ENCODE measurements at places on chromosomes 16 and 17.

GRCh38 chr17:32461853-32462617 is 17.7 kb downstream of the PSMD11 start:
- DNase-seq: no peak

- no peak for DNase-seq
Observed at GRCh38 chr16:2194166-2194834, 2.1 kb downstream of the CASKIN1 start.

GRCh38 chr17:15194859-15195277 is 70.3 kb downstream of the PMP22 start:
- DNase-seq: no peak

DNA sequence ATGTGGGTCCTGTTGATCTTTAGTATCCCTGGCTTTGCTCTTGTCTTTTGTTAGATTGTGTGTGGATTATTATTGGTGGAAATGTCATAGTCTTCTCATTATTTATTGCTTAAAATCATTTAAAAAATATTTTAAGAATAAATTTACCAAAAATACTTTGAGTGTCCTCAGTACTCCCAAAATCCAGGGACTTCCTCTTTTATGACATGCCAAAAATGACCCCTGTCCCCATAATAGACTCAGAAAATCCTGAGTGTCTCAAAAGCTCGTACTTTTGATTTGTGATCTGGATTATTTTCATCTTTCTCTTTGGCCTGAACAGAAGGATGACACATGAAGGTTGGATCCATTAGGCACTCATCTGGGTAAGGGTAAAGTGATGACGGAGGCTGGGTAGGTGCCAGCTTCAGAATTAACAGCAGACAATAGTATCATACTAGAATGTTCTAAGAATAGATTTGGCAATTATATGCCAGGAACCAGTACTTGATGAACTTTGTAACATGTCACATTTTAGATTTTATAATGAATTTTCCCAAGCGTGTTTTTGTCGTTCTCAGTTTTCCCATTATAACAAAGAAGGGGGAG is 602.2 kb upstream of the CDH8 start:
- no peak for DNase-seq

DNA sequence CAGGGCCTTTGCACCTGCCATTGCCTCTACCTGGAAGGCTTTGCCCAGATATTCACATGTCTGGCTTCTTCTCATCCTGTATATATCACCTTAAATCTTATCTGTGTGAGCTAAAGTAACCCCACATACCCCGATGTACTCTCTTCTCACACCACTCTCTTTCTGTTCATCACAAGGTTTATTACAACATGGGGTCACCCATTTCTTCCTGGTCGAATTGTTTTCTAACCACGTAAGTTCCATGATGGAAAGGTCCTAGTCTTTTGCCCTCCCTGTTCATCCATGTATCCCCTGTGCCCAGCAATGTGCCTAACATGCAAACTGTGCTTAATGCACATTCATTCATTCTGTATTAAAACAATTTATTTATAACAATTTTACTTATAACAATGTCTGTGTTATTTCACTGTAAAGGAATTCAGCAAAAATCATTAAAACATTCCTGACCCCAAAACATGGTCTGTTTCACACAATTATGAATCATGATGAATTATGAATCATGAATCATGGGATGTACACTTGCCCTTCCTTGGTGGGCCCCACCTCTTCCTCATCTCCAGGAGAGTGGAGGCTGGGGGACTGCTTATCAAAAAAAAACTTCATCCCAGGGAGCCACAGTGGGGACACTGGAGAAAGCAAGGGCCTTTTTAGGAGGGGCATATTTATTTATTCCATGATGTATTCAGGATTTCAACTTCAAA is 336.4 kb downstream of the GRIN2A start:
- no peak for DNase-seq

DNA sequence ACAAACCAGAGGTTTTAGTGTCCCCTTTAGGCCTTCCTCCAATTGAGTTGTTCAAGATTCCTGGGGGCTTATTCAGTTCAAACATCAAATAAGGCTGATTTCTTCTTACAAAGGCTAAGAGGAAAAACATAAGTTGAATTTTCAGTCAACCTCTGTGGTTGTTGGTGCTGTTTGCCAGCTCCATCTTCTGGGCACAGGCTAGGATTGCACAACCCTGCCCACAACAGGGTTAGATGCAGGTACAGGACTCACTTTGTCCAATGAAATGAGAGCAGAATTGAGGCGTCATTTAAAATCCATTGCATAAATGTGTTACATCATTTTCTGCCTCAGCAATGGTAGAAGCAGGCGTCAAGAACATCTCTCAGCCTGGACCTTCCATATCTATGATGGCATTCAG is 173.3 kb downstream of the PMP22 start:
- no peak for DNase-seq
